Central memory CD8-positive, alpha-beta T cell (primary cell): ENCODE measurements at places on chromosomes 4 and X.

DNA sequence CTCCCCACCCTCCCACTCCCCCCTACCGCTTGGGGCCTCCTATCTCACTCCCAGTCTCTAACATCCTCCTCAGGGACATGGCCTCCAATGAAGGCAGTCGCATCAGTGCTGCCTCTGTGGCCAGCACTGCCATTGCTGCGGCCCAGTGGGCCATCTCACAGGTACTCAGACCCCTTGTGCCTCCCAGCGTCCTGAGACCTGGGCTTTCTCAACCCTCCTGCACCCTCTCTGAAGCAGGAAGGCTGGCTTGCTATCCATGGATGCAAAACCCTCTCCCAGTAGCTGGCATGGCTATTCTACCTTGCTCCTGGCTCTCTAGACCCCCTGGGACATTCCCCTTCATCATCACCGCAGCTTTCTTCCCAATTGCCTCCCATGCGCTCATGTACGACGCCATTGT is 13.3 kb upstream of the UBA1 start:
- no peak for DNase-seq

DNA sequence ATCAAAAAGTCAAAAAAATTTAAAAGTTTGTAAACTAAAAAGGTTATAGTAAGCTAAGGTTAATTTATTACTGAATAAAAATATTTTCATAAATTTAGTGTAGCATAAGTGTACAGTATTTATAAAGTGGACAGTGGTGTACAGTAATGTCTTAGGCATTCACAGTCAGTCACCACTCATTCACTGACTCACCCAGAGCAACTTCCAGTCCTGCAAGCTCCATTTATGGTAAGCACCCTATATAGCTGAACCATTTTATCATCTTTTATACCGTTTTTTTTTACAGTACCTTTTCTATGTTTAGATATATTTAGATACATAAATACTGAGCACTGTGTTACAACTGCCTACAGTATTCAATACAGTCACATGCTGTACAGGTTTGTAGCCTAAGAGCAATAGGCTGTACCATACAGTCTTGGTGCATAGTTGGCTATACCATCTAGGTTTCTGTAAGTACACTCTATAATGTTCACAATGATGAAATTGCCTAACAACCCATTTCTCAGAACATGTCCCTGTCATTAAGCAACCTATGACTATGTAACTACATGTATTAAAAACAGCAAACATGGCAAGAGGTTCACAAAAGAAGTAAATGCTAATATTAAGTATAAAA is 18.6 kb downstream of the ACSL4 start:
- no peak for DNase-seq

GRCh38 chrX:39893417-39894338 is 204.1 kb downstream of the BCOR start:
- no peak for DNase-seq

DNA sequence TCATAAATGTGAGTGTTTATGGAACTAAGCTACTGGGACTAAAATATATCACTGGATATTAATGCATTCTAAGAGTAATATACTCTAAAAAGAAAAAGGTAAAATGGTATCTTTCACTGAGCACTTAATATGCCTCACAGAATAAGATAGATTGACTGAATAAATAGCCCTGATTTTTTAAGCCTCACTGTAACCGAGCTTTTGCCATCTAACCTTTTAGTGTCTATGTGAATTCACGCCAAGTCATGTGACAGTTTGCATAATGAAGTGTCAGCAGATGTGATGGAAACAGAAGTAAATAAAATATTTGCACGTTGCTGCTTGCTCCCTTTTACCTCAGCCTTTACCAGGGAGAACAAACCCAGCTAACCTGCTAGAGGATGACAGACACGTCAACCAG is 119.7 kb upstream of the NWD2 start:
- DNase-seq: no peak

GRCh38 chrX:139720136-139720535 is 12.2 kb upstream of the MCF2 start:
- no peak for DNase-seq

GRCh38 chr4:133320576-133321170 is 171.6 kb downstream of the PCDH10 start:
- DNase-seq: no peak

- no peak for DNase-seq
Measured at GRCh38 chr4:78863991-78864390, 75.2 kb downstream of the PAQR3 start.
